Fibroblast of the conjunctiva (primary cell): ENCODE measurements at places on chromosomes 11 and 22.

DNA sequence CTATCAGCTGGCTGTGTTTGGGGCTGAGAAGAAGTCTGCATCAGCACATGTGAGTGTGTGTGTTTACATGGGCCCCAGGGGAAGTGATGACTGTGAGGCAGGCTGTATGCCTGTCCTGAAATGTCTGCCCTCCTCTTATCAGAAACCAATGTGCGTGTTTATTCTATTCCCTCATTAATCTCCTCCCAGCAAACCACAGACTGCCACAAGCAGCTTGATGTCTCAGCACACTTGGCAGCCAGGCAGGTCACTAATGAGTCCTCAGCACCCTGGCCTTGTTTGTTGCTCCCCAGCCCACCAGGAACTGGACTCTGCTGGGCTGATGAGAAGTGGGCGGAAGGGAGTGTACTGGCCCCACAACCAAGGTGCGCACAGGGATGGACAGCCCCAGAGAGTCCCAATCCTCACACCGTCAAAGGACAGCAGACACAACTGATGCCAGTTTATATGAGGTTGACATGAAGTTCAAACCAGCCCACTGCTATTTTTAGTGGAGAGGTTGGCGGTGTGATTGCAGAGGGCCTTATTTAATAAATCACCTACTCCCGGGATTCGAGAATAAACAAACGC lies 225.8 kb downstream of the ETS1 start:
- DNase-seq, result no peak

DNA sequence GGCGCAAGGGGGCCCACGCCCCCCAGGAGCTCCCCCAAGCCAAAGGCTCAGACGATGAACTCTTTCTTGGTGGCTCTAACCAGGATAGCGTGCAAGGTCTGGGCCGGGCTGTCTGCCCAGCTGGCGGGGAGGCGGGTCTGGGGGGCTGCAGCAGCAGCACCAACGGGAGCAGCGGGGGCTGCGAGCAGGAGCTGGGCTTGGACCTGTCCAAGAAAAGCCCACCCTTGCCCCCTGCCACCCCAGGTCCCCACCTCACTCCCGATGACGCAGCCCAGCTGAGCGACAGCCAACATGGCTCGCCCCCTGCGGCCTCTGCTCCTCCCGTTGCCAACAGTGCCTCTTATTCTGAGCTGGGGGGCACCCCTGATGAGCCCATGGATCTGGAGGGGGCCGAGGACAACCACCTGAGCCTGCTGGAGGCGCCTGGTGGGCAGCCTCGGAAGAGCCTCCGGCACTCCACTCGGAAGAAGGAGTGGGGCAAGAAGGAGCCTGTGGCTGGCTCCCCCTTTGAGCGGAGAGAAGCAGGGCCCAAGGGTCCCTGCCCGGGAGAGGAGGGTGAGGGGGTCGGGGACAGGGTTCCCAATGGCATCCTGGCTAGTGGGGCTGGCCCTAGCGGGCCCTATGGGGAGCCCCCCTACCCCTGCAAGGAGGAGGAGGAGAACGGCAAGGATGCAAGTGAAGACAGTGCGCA lies 21.6 kb upstream of the TMEM191C start:
- no peak for DNase-seq

DNA sequence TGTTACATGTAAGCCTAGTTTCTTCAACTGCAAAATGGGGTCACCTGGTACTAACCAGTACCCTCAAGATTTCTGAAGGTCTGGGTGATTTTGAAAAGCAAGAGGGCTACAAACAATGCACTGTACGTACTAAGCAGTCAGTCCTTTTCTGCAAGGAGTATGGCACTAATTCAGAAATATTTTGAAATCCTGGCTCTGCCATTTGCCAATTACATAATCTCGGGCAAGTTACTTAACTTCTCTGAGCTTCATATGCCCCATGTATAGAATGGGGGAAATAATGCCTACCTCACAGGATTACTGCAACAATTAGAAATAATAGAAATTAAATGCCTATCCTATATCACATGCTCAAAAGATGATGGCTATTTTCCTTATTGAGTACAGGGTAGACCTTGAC lies 60.7 kb upstream of the CCDC89 start:
- no peak for DNase-seq

DNA sequence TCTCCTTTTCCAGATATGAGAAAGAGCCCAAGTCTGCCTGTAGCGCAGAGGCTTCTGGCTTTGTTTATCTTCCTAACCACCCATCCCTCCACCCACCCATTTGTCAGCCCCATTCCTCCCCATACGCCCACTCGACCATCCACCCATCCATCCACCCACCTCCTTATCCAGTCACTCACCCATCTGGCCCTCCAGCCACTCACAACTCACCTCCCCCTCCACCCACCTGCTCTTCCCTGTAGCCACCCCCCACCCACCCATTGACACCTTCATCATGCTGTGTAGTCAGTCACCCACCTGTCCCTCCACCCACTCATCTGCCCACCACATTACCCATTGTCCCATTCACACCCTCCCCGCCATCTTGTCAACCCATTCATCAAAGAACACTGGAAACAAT lies 5.5 kb downstream of the CST6 start:
- no peak for DNase-seq

DNA sequence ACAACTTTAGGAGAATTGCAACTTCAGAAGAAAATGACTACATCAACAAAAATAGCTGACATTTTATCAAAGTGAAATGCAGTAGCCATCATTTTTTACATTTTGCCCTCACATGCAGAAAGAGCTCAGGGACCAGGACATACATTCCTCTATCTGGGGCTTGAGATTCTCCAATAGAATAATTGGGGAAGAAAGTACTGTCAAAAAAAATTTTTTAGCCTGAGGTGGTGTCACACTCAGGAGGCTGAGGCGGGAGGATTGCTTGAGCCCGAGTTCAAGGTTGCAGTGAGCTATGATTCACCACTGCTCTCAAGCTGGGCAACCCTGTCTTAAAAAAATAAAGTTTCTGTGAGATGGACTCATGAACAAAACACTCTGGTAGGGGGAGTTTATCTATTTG lies 32.2 kb upstream of the DEPDC7 start:
- DNase-seq, result no peak

GRCh38 chr11:120332822-120333716 lies 3.1 kb upstream of the ARHGEF12 start:
- no peak for DNase-seq

DNA sequence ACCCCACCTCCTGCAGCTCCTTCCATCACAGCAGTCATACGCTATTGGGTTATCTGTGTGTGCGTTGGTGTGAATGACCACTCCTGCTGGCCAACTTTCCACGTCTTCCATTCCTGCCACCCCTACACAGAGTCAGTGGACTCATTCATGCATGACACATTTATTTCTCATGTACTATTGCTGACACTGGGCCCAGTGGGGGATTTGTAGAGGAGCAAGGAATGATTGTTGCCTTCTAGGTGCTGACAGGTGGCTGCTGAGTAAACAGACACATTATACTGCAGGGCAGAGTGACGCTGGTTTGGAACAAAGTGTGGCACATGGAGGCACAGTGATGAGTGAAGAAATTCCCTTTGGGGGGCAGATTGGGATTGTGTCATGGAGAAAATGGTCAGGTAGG lies 113.9 kb downstream of the CCDC81 start:
- DNase-seq, result no peak

GRCh38 chr11:121257976-121258375 lies 34.6 kb upstream of the SC5D start:
- no peak for DNase-seq

GRCh38 chr22:45960477-45961386 lies 16.2 kb downstream of the WNT7B start:
- no peak for DNase-seq

- no peak for DNase-seq
Observed at GRCh38 chr22:25651332-25652085, 87.0 kb downstream of the GRK3 start.

DNA sequence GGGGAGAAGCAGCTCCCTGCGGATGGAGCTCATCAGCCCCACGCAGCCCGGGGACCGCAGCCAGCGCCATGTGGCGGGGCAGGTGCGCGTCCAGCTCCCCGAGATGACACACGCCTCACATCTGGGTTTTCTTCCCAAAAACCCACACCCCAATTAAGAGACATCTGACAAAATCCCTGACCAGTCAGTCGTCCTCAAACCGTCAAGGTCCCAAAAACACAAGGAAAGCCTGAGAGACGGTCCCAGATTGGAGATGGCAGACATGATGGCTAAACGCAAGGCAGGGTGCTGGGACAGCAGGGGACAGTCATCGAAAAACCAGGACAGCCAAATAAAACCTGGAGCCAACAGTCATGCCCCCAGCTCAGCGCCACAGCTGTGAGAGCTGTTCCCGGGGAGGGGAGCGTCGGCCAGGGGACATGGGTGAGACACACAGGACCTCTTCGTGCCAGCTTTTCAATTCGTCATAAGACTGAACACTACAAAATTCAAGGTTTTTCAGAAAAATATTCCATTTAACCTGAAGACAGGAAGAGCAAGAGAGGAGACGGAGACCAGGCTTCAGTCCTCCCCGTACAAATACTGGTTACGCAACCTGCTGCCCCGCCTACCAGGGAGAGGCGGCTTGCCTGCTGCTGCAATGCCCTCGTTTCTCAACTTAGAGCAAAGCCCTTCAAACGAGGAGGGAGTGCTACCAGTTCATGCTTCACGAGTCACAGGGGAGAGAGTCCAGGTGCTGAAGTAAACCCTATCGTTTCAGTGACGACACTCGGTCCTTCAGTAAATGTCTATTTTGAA lies 10.5 kb downstream of the TOLLIP start:
- peak; percentile 63 for DNase-seq

DNA sequence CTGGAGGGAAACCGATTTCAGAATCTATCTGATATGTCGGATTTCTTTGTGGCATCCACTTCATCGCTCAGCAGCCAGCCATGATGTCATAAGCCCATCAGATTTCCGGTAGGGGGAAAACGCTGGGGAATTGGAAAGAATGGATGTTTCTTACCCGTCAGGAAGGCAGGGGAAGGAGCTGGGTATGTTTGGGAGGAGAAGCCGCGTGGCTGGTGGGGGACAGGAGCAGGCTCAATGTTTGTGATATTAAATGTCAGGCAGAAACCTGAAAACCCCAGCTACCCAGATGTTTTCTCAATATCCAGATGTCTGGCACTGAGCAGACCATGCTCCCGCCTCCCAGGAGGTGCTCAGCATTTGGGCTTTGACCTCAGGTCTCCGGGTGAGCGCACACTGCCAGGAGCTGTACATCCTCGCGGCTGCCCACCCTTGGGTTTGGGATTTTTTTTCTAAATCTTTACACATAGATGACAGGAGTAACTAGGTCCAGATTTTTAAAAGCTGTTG lies 67.5 kb downstream of the NFAM1 start:
- no peak for DNase-seq

- DNase-seq, result peak; percentile 44
Observed at GRCh38 chr22:50526834-50527801, 1.7 kb upstream of the SCO2 start.

GRCh38 chr11:68670208-68670992 lies 13.9 kb upstream of the GAL start:
- DNase-seq, result no peak

- DNase-seq, result no peak
Observed at GRCh38 chr11:62157603-62158002, 32.4 kb upstream of the SCGB1D1 start.

- DNase-seq, result no peak
Observed at GRCh38 chr11:21814169-21814568, 378.7 kb upstream of the ANO5 start.

- no peak for DNase-seq
Observed at GRCh38 chr11:11027288-11027687, 169.4 kb upstream of the ZBED5 start.

- no peak for DNase-seq
Observed at GRCh38 chr11:34205326-34206035, 100.1 kb downstream of the NAT10 start.

DNA sequence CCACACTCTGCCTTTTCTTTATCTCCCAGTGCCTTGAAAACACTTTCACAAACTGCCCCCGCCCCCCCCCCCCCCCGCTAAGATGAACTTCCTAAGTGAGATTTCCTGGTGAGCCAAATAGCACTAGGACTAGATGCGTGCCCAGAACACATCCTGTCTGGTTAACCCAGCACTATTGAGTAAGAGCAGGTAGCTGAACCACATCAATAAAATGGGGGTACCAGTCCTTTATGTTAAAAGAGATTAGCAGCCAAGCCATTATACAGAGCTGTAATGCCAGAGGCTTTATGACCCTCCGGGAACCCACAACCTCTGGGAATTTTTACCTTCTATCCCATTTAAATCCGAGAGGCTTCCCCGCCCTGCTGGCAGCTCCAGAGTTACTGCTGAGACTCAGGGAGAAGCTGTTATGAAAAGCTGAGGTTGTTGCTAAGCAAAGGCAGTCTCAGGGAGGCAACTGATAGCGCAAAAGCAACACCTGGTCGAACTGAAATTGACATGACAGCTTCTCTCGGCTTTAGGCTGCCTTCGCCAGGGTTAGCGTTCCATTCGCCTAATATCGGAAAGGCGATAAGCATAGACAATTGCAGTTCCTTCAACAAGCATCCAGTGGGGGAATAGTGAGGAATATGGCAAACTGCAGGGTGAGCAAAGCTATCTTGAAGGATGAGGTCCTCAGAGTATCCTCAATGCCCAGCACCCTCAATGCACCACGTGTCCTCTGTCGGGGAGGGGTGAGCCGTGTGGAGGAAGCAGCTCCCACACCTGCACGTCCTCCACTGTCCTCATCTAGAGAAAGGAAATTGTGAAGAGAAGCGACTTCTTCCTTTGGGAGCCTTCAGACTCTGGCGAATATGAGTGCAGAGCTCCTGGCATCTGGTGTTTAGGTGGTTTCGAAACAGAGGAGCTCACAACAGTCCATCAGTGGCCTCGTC lies 977.0 kb downstream of the NTM start:
- no peak for DNase-seq

GRCh38 chr11:67252831-67253239 lies 13.4 kb upstream of the GRK2 start:
- DNase-seq, result peak; percentile 46

DNA sequence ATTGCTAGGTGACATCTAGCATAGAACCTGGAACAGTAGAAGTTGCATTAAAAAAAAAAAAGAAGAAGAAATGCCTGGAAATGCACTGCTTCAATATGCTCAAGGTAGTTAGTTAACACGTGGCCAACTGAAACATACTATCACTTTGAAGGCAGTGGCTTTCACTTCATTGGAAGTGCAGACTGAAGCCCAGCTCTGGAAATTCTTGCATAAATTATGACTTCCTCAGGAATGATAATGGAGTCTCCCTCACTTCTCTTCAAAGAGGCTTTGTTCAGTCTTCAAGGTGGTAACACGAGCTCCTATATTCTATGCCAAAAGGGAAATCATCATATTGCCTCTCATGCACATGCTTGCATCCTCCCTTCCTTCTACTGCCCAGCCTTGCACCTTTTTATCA lies 715.9 kb upstream of the API5 start:
- no peak for DNase-seq

DNA sequence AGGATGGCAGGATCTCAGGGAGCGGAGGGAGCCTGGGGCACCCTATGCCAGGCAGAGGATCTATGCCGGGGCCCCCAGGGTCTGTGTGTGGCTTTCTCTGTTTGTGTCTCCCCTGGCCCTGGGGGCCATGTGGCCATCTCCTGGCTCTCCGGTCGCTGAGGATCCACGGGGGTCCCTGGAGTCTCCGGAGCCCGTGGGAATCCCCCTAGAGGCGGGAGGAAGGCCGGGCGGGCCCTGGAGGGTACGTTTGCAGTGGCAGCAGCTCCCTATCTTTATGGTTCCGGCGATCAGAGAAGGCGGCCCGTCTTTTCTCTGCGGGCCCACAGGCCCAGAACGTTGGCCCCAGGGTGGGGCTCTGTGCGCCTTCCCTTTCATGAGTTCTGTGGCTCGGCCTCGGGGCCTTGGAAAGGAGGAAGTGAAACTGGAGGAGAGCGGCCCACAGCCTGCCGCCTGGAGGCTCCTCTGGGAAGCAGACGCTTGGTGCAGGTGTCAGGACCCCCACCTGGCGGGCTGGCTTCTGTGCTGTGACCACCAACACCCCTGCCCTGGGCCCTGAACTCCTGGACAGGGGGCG lies 82.1 kb downstream of the KCNQ1 start:
- no peak for DNase-seq

- DNase-seq, result no peak
Observed at GRCh38 chr11:79449040-79449439, 8.2 kb upstream of the TENM4 start.
